ENCODE measurements at places on chromosomes 3 and 15.

- no peak for DNase-seq
Measured at GRCh38 chr3:129503471-129504291, 24.8 kb upstream of the RHO start.

DNA sequence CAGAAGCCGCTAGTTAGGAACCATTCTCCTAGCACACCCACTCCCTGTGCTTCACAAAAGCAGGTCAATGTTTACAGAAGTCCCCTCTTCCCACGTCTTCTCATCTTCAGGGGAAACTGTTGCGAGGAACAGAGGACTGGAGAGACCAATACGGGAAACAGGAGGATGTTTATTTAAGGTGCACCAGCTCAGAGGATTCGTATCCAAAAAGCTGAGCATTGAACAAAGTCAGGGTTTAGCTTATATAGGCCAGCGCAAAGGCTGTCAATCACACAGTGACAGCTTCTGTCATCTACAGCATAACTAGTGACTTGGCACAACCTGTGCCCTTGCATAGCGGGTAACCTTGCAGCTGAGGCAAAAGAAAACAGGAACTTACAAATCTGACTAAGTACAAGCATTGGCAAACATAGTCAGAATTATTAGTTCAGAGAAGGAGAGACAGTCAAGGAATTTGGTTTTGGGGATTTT is 61.3 kb downstream of the ZDHHC19 start:
- DNase-seq: no peak

DNA sequence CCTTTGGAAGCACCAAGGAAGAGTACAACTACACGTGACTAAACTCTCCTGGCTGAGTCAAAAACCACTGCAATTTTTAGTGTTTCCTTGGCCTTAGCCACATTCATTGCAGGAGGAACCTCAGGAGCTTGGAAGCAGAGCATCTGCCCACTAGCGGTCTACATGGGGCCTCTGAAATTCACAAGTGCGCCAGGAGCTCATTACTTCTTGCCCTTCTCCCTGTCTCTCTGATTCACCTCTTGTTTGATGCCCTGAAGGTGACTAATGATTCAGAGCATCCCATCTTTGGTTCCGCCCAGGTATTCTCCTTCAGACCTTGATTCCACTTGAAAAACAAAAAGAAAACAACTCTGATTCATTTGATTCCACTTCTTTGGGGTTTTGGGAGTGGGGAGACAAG is 201.1 kb upstream of the LPP start:
- DNase-seq: no peak

DNA sequence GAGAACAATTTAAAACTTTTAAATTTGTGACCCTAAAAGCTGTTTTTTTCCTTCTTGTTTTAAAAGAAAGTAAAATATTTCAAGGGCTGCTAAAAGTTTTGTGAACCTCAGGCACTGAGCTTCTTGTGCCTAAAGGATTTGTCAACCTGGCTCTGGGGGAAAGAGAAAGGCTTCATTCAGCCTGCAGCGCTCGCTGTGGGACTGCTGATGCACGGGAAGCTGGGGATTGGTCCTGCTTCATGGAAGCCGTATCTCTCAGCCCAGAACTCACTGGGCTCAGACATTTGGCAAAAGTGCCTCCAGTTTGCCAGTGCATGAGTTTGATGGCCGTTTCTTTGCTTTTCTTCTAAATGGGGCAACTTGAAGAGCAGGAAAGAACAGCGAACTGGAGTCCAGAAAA is 30.8 kb downstream of the TPRG1 start:
- no peak for DNase-seq

DNA sequence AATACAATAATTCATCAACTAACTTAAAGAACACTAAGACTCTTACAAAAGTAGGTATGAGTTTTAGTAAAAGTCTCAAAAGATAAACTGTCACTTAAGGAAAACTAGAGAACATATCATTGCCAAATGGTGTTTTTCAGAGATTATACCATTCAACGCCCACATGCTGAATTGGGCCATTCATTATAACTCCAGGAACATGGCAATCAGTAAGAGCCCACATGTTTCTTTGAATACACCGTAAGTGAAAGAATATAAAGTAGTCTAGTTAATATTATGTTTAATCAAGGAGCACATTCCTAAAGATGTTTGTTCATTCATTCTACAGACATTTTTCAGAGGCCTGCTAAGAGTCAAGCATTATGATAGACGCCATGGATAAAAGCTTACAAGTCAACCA is 22.9 kb downstream of the B3GNT5 start:
- no peak for DNase-seq

- no peak for DNase-seq
Measured at GRCh38 chr15:32922541-32922940, 204.7 kb downstream of the GREM1 start.

DNA sequence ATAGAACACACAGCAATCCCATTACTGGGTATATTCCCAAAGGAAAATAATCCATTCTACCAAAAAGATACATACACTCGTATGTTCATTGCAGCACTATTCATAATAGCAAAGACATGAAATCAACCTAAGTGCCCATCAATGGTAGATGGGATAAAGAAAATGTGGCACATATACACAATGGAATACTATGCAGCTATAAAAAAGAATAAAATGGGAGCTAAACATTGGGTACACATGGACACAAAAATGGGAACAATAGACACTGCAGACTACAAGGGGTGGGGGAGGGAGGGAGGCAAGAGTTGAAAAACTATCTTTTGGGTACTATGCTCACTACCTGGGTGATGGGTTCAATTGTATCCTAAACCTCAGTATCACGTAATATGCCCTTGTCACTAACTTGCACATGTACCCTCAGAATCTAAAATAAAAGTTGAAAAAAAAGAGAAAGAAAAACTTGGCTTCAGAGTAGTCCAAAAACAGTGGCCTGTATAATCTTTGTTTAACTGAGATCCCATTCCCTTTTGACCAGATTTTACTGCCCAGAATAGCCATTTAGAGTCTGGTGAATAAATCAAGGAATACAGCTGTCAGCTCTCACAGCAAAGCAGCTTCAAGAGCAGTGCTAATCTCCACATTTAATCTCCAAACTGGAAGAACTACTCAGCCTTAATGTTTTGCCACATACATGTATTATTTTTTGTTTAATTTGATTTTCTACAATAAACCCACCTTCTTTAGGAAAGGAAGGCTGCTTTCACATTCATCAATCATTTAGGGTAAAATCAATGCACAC is 54.5 kb upstream of the XRN1 start:
- DNase-seq: no peak

DNA sequence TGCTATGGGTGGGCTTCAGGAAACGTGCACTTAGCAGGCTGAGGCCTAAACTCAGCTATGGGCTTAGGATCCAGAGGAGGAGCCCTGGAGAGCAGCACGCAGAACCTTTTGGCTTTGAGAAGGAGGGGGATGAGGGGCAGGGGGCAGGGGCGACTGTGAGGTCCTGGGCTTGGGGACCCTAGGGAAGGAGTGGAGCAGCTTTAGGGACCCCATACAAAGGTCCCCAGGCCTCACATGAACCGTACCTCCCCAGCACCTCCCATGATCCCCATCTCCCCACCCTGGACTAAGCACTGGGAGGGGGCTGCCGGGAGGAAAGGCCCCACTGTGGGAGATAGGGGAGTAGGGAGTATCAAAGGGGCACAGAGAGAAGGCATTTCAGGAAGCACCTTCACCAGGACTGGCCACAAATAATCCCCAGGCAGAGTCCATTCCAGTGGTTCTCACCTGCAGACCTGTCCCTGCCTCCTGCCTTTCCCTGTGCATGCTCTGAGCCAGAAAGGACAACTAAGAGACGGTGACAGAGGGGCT is 62.0 kb upstream of the KLF13 start:
- no peak for DNase-seq

DNA sequence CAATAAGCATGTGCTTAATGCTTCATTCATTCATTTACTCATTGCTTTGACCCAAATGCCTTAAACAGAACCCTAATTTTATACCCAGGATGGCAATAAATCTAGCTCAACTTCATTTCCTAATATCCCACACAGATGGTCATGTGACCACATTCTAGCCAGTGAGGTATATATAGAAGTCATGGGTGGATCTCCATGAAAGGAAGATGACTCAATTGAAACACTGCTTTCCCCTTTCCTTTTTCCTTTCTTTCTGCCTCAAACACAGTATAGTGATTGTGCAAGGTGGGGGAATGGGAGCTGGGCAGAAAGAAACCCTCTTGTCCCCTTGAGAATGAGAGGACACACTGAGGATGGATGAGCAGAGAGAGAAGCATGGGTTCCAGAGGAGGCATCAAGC is 183.5 kb upstream of the PRICKLE2 start:
- DNase-seq: no peak

GRCh38 chr3:129371041-129371826 is 57.2 kb downstream of the EFCAB12 start:
- no peak for DNase-seq

GRCh38 chr3:150359381-150359780 is 48.7 kb upstream of the TSC22D2 start:
- no peak for DNase-seq

- no peak for DNase-seq
Measured at GRCh38 chr15:70453238-70453637, 310.1 kb downstream of the UACA start.

- no peak for DNase-seq
Measured at GRCh38 chr3:119342176-119342575, 48.0 kb downstream of the ARHGAP31 start.

GRCh38 chr3:47404955-47405790 is 24.4 kb downstream of the PTPN23 start:
- DNase-seq: no peak

- no peak for DNase-seq
Measured at GRCh38 chr3:129461022-129461421, 21.0 kb downstream of the IFT122 start.

DNA sequence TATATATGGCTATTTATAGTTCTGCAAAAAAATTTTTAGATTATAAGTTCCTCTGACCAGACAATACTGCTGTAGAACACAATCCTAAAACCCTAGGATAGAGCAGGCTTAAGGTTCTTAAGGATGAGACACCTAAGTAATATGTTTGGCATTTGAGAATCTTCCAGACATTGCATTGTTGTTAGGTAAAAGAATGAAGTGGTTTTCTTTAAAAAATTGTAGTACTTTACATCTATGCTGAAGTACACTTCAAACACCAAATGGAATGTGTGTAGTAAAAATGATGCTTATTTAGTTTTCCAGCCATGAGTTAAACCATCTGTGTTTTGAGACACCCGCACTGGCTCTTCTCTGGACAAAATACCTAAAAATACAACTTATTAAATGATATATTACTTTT is 857.7 kb downstream of the OTOL1 start:
- DNase-seq: no peak

DNA sequence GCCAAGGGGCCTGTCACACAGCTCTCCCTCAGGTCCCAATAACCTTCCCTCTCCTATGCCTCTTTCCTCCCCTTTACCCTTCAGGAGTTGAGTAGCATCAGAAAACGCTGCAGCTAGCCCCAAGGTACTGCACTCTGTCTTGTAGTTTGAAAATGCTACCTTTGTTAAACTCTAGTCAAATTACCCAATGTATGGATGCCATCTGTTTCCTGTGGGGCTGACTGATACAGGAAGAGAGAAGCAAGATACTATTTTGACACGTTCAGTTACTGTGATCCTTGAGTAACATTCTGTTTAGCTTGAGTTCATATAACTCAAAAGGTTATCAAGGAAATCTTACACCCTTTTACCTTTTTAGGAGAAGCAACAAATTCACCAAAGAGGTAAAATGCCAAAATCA is 493.1 kb downstream of the FHIT start:
- DNase-seq: no peak

DNA sequence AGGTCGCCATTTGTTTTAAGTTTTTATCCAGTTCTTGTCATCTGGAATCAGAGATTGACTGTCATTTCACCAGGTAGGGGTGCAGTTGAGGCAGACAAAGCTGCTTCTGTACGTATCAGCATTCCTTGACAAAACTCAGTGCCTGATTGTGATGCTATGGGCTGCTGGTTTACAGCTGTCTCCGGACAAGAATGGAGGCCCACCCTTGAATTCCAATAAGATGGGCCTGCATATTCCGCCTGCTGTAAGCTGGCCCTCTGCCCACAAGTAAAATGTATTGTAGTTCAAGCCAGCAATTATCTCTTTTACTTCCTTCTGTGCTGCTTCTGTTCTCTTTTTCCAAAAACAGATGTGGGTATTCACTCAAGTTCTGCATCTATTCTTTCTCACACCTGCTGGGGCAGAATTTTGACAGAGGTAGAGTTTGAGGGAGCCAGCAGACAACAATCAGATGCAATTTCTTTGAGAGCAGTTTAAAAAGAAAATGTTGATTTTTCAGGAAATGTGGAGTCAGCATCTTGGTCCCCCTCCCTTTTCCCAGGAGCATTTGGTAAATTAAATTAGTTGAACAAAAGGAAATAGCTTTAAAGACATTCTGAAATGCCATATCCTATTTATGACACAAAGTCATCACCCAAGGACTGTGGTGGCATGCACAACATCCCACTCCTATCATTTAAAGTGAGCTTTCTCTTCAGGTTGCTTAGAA is 53.5 kb downstream of the IQCH start:
- DNase-seq: no peak

All from NCI-H1930 (cell line).